ENCODE measurements at places on chromosomes 3 and 15.

DNA sequence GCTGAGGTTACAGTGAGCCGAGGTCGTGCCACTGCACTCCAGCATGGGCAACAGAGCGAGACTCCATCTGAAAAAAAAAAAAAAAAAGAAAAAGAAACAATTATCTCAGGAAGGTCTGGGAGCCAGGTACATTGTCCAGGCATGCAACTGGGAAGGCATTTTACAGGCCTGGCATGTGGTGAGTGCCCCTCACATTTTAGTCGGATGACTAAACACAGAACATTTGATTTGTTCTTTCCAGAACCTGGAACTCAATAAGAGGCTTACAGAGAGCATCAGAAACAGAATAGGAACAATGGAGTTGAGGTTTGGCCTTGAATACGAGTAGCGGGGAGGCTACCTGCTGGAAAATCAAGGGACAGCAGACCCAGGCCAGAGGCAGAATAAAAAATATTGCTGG lies 33.7 kb upstream of the IGF1R start:
- DNase-seq = no peak

- no peak for DNase-seq
These were observed 124.2 kb downstream of the SHQ1 start for GRCh38 chr3:72724070-72724469.

DNA sequence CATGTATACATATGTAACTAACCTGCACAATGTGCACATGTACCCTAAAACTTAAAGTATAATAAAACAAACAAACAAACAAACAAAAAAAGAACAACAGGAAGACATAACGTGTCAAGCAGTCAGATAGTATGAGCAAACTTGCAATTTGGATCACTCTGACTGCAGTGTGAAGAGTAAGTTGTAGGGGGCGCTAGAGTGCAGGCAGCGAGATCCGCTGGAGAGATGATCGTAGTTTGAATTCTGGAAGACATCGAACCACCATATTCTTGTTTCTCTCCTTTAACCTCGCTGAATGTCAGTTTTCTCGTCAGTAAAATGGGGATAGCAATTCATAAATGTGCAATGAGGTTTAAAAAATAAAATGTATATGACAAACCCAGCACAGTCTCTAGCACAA lies 165.2 kb upstream of the LMCD1 start:
- DNase-seq = no peak

DNA sequence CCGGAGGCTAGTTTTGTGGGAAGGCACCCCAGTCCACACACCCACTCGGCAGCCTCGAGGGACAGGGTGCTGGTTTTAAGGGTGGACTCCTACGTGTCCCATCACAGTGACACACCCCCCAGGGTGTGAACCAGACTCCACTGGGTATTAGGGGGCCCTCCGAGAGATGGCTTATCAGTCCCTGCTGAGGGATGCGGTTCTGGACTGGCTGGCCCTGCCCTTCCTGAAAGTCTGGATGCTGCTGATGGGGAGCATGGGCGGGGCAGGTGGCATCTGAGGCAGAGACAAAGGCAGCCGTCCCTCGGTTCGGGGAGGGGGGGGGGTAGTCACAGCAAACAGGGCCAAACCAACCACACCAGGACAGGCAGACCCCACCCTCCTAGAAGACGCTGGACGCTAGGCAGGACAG lies 939 bp upstream of the ULK3 start:
- no peak for DNase-seq

All from CD4-positive, alpha-beta T cell (primary cell).